ENCODE measurements at places on chromosomes 16 and 17.

- no peak for DNase-seq
Measured at GRCh38 chr17:3896108-3896967, 3.5 kb upstream of the CAMKK1 start.

- no peak for DNase-seq
Measured at GRCh38 chr17:10243883-10244844, 45.8 kb upstream of the GAS7 start.

DNA sequence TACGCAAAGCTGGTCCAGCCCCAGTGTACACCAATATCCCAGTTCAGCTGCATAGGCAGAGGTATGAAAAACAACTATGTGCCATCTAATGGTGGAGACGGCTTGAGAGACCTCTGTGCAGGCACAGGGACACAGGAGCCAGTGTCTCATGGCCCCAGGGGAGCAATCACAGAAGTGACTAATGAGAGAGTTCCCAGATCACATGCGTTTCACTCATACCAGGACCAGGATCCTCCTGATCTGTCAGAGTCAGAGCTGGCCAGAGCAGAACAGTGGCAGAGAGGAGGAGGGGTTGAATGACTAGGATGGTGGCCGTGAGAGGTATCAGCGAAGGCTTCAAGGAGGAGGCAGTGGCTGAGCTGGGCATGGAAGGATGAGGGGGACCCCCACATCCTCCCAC lies 41.1 kb downstream of the TMEM132E start:
- no peak for DNase-seq

DNA sequence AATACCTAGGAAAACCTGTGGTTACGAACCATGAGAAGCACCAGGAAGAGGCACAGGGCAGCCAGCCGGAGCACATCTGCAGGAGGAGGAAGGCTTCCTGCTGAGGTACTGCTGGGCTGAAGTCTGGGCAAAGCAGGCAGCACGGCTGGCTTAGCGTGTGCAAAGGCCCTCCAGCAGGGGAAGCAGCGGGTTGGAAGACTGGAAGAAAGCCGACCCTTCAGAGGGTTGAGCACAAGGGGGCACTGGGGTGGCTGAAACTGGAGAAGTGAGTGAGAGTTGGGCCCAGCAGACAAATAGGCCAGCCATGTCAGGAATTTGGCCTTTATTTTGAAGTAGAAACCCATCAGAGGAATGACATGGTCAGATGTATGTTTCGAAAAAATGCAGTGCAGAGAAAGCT lies 12.1 kb upstream of the HSD3B7 start:
- no peak for DNase-seq

GRCh38 chr16:31110106-31111034 lies 2.2 kb downstream of the BCKDK start:
- DNase-seq: no peak

GRCh38 chr17:43368740-43369506 lies 29.9 kb upstream of the ARL4D start:
- DNase-seq: peak; percentile 75

DNA sequence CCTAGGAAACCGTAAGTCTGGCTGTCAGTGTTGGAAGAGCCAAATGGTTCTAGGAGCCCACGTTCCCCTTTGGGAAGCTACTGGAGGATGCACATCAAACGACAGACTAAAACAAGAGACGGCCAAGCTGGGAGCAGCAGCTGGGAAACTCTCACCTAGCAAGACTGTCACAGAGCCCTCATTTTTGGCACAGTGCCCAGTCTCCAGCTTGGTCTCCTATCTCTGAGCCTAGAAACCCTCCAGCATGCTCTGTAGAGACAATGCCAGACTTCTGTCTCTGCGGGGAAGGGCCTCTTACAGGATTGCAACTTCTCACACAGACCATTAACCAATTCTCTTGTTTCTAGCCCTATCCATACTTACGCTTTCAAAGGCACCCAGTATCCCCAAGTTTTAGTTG lies 23.5 kb downstream of the GTF3C1 start:
- DNase-seq: no peak

DNA sequence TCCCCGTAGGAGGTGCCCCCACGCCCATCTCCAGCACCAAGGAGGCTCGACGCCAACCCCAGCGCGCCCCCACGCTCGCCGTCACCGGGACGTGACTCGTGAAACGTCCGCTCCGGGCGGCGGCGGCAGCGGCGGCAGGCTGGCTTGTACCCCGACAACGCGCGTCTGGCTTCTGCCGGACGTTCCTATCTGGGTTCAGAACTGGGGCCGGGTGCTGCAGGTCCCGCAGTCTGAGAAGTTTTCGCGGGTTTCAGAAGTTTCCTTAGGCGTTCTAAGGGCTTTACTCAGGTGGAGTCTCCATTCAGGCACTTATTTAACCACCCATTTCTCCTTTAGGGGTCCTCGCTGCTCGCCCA lies 672 bp upstream of the ALKBH5 start:
- no peak for DNase-seq

- no peak for DNase-seq
Measured at GRCh38 chr16:67406111-67406971, 9.9 kb downstream of the ZDHHC1 start.

- no peak for DNase-seq
Measured at GRCh38 chr17:5272322-5272721, 9.8 kb upstream of the RABEP1 start.

GRCh38 chr16:24348545-24349290 lies 92.6 kb downstream of the CACNG3 start:
- no peak for DNase-seq

GRCh38 chr17:73118139-73118538 lies 25.7 kb upstream of the SLC39A11 start:
- no peak for DNase-seq

DNA sequence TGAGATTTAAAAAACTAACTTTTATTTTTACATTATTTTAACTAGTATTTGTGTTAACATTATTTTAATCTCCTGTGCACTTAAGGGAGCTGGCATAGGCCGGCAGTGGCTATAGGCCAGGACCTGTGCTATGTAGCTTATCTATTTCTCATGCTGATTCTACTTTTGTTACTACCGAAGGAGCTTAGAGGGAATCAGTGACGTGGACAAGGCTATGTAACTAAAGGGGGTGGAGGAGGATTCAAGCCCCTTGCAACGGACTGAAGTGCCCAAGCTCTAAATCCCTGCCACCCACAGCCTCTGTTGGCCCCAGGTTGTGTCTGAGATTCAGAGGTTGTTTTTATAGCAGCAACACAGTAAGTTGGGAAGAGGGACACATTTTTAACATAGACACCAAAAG lies 356.4 kb downstream of the WWOX start:
- DNase-seq: no peak

DNA sequence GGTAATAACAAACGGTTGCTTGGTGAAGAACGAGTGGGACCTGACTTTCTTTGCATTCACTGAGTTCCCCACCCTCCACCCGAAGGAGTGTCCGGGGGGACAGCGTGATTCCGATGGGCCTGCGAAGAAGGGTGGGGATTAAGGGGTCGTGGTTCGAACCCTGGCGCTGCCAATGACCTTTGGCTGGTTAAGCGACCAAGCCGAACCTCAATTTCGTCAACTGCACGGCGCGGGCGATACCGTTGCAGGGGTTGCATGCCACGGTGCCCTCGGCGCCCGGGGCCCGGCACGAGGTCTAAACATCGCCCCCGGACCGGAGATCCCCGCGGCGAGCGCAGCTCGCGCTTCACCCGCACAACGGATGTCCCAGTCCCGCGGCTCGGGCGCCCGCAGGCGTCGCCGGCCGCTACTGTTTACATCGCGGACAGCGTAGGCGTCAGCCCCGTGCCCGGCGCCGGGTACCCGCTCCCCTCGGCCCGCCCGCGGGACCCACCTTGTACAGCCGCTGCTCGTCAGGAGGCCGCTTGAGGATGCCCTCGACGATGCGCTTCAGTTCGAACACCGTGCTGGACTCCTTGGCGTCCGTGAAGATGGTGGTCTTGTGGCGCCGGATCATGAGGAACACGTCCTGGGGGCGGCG lies 460 bp downstream of the ELOB start:
- no peak for DNase-seq

- no peak for DNase-seq
Measured at GRCh38 chr17:61218438-61218837, 181.2 kb upstream of the TBX2 start.

GRCh38 chr17:56637254-56637653 lies 43.8 kb downstream of the NOG start:
- DNase-seq: no peak

- no peak for DNase-seq
Measured at GRCh38 chr16:324451-325334, 27.8 kb downstream of the AXIN1 start.

- DNase-seq: no peak
Measured at GRCh38 chr17:39794249-39794970, 56.7 kb downstream of the GRB7 start.

DNA sequence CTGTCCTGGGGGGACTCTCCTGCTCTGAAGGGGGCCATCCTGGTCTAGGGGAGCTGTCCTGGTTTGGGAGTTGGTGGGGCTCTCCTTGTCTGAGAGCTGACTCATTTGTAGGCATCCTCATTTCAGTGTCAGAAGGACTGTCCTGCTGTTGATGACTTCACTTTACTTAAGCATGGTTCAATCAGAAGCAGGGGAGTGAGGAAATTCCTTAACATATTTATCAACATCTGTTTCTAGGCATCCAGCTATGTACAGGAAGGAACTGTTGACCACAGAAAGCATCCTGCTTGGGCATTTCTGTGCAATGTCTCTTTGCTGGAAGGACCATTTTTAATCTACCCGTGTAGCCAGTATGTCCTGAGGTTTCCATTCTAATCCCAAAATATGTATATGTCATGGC lies 502.7 kb upstream of the HSBP1 start:
- DNase-seq: no peak

DNA sequence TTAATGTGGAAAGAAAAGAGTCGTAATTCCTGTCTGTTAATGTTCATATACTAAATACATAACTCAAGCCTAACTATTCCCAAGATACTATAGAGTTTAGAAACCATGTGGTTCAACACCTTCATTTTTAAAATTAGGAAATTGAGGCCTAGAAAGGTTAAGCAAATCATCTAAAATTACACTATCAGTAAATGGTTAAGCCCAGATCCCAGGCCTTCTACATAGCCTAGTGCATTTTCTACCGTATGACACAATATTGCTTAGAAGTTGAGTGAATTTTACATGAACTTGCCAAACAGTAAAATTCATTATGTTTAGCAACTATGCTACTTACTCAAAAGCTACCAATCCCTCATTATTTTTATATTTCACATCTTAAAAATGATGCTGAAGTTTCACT lies 6.8 kb downstream of the NACA2 start:
- DNase-seq: no peak

DNA sequence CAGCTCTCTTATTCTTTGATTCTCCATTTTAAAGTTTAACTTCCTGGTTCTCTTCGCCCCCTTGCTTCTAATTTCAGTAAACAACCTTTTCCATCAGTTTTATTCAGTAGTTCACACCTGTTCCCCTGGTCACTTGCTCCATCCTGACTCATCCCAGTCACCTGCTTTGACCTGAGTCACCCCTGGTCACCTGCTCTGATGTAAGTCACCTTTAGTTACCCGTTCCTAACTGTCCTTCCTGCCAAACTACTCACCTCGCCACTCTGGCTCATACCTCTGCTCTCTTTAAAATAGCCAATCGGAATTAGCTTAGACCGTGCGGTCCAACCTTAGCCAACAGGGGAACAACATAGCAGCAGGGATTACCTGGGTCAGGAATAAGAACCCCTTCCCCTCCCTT lies 4.7 kb upstream of the NLRC5 start:
- no peak for DNase-seq

GRCh38 chr16:11793840-11794239 lies 3.2 kb downstream of the ZC3H7A start:
- DNase-seq: no peak

GRCh38 chr16:459761-460160 lies 34.3 kb downstream of the RAB11FIP3 start:
- DNase-seq: no peak

DNA sequence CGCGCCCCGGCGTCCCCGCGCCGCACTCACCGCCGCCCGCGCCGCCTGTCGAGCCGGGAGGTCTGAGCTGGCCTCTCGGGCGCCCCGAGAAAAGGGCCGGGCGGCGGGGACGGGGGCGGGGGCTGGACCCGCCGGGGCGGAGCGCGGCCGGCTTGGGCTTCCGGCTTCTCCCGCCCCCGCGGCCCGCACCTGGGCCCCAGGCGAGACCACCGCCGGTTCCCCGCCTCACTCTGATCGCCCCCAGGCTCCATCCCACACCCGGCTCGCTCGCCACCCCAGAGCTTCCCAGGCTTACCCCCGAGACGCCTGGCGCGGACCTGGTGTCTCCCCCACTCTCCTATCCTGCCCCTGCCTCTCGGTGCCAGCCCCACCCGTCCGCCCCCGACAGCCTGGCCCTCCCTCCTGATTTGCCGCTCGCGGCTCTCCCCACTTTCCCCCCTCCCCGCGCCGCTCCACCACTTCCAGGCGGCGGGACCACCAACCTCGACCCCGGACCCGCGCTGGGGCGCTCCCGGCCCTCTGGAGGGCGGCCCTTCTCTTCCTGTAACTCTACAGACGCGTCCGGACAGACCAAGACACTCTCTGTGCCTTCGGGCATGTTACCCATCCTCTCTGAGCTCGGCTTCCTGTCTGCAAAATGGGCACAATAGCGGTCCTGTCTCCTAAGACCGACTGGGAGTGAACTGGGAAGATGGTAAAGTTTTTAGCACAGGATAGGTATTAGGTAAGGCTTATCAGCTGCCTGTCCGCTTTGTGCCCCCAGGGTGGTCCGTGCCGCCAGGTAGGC lies at the start of gene LITAF:
Gene LITAF, minus strand, starts transcription at position 64 of the 787 bp plus-strand sequence. CDS start 30,189 bp downstream, outside the sequence.
- DNase-seq: peak; percentile 71

DNA sequence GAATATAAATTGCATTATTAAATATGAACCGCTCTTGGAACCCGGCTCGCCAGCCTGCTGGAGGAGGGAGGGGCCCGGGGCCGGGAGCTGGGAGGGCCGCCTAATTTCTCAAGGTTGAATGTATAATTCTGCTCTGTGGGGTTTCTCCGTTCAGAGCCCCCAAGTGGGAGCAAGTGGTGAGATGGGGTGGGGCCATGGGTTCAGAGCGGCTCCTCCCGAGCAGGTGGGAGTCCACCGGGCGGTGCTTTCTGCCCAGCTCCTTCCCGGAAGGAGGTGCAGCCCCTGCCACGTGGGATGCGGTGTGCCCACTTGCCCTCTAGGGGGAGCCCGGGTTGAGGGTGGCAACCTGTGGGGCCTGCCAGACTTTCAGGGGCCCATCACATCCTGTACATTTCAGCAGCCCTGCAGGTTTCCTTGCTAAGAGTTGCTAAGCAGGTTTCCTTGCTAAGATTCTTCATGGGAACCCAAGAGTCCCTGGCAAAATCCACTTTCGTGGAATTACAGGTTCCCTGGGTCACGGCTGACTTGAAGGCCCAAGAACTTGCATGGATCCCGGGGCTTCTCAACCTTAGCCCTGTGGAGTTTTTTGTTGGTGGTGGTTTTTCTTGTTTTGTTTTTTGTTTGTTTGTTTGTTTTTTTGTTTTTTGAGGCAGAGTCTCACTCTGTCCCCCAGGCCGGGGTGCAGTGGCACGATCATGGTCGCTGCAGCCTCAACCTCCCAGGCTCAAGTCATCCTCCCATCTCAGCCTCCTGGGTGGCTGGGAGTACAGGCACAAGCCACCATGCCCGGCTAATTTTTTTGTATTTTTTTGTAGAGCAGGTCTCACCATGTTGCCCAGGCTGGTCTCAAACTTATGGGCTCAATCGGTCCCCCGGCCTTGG lies 196.7 kb upstream of the GSE1 start:
- no peak for DNase-seq

Measured in foreskin melanocyte (primary cell).